ENCODE measurements at places on chromosomes 1 and 21. TPM values are rescaled to one million over a fixed set of nuclear protein-coding genes. Genes with fewer than 3 reads are reported as not detected.
A peak's percentile ranks its signal among the peaks of the same experiment; 100 is the strongest.

The PTGER3 gene
- 0.13 TPM for total RNA-seq

GRCh38 chr1:205748403-205749233, 1.4 kb downstream of the NUCKS1 start:
- peaks cover 27% of the 10 kb centered on the region for H3K4me1 ChIP-seq
- H3K27me3 ChIP-seq = no peaks in the 10 kb centered on the region
- no peak for DNase-seq

- no peaks in the 10 kb centered on the region for H3K4me1 ChIP-seq
- DNase-seq = peak; percentile 67
- no peaks in the 10 kb centered on the region for H3K27me3 ChIP-seq
- no peak overlapping the region for H3K27ac ChIP-seq
- H3K36me3 ChIP-seq = no peaks in the 10 kb centered on the region
- H3K4me3 ChIP-seq = no peak overlapping the region
These were observed 159.2 kb downstream of the PIGK start for GRCh38 chr1:77060000-77060399.

DNA sequence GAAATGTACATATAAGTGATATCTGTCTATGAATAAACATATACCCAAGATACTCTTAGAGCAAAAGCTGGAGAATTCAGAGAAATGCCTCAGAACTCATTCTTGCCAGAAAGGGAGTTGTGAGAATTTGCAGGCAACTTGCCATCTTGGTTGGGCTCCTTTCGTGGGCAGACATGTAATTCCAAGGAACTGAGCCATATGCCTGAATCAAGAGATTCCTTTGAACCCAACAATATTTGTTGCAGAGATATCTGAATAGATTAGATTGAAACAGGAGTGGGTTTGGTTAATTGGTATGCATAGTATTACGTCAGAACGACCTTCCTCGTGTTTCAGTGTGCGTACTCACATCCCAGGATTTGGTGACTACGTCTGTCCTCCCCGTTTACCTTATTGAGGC, 67.0 kb downstream of the TGFB2 start:
- no peaks in the 10 kb centered on the region for H3K4me1 ChIP-seq
- DNase-seq = no peak
- H3K27ac ChIP-seq = no peak overlapping the region
- peaks cover 47% of the 10 kb centered on the region for H3K36me3 ChIP-seq
- H3K4me3 ChIP-seq = no peak overlapping the region

GRCh38 chr1:22089787-22090186, 37.3 kb downstream of the CDC42 start:
- DNase-seq = no peak
- H3K36me3 ChIP-seq = peaks cover 17% of the 10 kb centered on the region
- no peak overlapping the region for H3K4me3 ChIP-seq
- no peaks in the 10 kb centered on the region for H3K4me1 ChIP-seq

The PLA2G2A gene
- total RNA-seq = not detected

DNA sequence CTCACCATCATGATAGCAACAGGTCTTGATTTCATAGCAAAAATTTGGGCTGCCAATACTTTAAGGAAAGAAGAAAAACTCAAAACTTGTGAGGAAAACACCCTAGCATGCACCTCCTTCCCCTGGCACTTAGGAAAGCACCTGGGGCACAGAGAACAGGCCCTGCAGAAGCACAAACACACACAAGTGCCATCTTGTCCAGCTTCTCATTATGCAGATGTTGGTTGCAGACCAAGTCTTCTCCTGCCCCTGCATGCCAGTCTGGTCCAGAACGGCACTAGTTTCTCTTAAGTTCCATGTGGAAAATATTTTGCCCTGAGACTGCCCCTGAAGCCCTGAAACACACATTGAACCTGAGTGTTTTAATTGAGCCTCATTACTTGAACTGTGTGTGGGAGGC, 6.3 kb upstream of the ETV3 start:
- H3K4me1 ChIP-seq = peaks cover 30% of the 10 kb centered on the region
- H3K4me3 ChIP-seq = no peak overlapping the region
- no peaks in the 10 kb centered on the region for H3K36me3 ChIP-seq
- no peak for DNase-seq

DNA sequence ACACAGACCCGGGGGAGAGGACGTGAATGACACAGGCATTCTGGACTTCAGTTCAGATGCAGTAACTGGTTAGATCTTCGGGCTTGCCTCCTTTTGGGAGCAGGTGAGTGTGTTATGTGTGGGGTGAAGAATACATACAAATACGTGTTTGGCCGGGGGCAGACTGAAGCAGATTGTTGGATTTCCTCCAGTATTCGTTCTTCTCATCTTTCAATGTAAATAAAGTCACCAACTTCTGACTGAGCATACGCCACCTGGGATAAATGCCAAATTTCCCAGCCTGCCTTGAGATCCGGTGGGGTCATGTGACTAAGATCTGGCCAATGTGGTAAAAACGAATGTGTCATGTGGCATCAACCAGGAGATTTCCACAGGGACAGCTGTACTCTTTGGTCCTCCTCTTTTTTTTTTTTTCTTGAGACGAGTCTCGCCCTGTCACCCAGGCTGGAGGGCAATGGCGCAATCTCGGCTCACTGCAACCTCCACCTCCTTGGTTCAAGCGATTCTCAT, 189.8 kb downstream of the RGS7 start:
- H3K36me3 ChIP-seq = no peaks in the 10 kb centered on the region
- H3K27ac ChIP-seq = no peak overlapping the region
- DNase-seq = no peak
- H3K27me3 ChIP-seq = no peaks in the 10 kb centered on the region

DNA sequence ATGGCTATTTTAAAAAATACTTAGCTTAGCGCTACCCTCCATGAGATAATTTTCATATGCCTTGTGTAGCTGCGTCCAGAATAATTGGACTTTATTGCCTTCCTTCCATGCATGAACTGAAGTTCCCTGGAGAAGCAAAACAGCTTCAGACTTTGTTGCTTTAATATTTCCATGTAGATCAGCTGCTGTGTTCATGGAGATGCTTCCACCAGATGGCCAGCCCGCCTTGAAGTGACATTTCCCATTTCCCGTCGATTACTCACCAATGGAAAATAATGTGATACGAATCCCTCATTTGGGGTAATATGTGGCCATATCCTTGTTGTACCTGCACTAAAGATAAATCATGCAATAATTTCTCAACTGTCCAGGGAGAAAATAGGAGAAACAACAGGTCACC, 47.4 kb upstream of the CLDN14 start:
- no peaks in the 10 kb centered on the region for H3K4me1 ChIP-seq
- no peak overlapping the region for H3K4me3 ChIP-seq
- H3K36me3 ChIP-seq = no peaks in the 10 kb centered on the region

DNA sequence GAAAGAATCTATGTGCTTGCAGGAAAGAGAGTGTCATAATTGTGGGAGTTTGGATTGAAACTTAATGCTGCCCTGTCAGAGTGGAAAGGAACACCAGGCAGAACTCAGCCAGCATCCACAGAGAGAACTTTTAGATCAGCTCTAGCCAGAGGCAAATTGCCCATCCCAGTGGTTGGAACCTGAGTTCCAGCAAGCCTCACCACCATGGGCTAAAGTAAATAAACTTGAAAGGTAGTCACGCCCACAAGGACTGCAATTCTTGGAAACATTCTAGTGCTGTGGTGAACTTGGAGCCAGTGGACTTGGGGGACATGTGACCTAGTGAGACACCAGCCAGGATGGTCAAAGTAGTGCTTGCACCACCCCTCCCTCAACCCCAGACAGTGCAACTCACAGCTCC, 571.6 kb downstream of the LRRIQ3 start:
- no peaks in the 10 kb centered on the region for H3K36me3 ChIP-seq
- H3K27me3 ChIP-seq = no peaks in the 10 kb centered on the region
- H3K27ac ChIP-seq = no peak overlapping the region

GRCh38 chr21:15088488-15088887, 23.7 kb upstream of the NRIP1 start:
- H3K27me3 ChIP-seq = no peaks in the 10 kb centered on the region
- no peaks in the 10 kb centered on the region for H3K4me1 ChIP-seq
- DNase-seq = no peak
- no peak overlapping the region for H3K4me3 ChIP-seq
- H3K27ac ChIP-seq = no peak overlapping the region
- H3K36me3 ChIP-seq = no peaks in the 10 kb centered on the region

GRCh38 chr1:168918860-168919741, 187.4 kb upstream of the ATP1B1 start:
- DNase-seq = no peak
- no peak overlapping the region for H3K4me3 ChIP-seq
- H3K27me3 ChIP-seq = no peaks in the 10 kb centered on the region

DNA sequence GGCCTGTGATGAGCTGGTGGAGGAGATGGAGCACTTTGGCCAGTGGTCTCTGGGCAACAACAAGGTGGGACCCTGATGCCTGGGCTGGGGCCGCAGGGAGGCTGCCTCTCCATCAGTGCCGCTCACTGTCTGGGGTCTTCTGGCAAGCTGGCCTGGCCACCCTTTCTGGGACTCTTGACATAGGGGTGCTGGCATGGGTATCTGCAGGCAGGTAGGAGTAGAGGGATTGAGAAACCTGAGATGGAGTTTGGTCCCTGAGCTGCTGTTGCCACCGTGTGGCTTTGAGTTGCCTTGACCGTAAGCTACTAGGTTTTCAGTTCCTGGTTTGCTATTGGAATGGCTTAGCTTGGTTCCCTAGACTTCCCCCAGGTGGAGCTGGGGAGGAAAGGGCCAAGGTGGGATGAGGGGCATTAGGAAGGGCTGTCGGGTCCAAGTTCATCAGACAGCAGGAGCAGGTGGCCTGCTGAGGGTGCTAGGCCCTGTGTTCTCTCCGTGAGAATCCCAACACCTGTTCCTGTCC, 13.2 kb upstream of the MFN2 start:
- H3K27ac ChIP-seq = no peak overlapping the region
- peaks cover 6% of the 10 kb centered on the region for H3K4me1 ChIP-seq
- H3K27me3 ChIP-seq = no peaks in the 10 kb centered on the region
- H3K36me3 ChIP-seq = no peaks in the 10 kb centered on the region
- no peak overlapping the region for H3K4me3 ChIP-seq

DNA sequence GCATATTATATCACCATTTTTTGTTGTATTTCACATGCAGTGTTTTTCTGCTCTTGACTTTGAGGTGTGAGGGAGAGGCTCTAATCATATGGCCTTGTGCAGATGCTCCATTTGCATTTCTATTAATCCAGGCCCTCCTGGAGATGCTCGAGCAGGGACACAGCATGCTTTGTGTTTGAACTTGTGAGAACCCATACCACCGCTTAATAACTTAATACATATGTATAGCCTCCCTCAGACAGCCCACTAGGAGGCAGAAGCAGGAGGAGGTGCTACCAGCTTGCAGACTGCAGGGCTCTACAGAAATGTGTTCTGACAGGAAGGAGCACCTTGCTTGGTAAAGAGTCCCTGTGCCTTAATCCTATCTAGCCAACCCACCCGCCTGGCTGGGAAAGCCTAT, 155.2 kb downstream of the BARHL2 start:
- H3K4me3 ChIP-seq = no peak overlapping the region
- H3K36me3 ChIP-seq = no peaks in the 10 kb centered on the region
- H3K4me1 ChIP-seq = peaks cover 24% of the 10 kb centered on the region
- DNase-seq = no peak
- no peak overlapping the region for H3K27ac ChIP-seq

- H3K27ac ChIP-seq = no peak overlapping the region
- H3K27me3 ChIP-seq = no peaks in the 10 kb centered on the region
- no peak overlapping the region for H3K4me3 ChIP-seq
- no peak for DNase-seq
- H3K4me1 ChIP-seq = peaks cover 10% of the 10 kb centered on the region
These were observed 16.1 kb upstream of the XPR1 start for GRCh38 chr1:180615493-180616290.

DNA sequence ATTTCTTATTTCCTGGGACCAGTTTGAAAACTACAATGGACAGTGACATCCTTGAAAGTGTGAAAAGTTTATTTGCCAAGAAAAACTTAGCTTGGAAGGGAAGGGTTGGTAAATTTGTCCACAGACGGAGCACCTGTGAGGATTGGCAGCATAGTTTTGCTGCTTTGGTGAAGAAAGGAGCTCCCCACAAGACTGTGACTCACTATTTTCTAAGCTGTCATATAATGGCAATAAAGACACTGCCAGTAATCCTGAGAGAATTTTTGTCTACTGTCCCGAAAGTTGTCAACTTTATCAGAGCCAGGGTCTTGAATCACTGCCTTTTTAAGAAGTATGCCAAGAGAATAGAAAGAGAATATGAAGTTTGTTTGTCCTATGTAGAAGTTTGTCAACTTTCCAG, 230.8 kb downstream of the NEGR1 start:
- no peaks in the 10 kb centered on the region for H3K4me1 ChIP-seq
- no peak overlapping the region for H3K27ac ChIP-seq
- no peak for DNase-seq
- H3K27me3 ChIP-seq = no peaks in the 10 kb centered on the region

The LCE1A gene
- not detected for total RNA-seq

The DNAI4 gene
- total RNA-seq = 12.6 TPM
